ENCODE measurements at places on chromosomes 2 and 18.
A peak's percentile ranks its signal among the peaks of the same experiment; 100 is the strongest.

DNA sequence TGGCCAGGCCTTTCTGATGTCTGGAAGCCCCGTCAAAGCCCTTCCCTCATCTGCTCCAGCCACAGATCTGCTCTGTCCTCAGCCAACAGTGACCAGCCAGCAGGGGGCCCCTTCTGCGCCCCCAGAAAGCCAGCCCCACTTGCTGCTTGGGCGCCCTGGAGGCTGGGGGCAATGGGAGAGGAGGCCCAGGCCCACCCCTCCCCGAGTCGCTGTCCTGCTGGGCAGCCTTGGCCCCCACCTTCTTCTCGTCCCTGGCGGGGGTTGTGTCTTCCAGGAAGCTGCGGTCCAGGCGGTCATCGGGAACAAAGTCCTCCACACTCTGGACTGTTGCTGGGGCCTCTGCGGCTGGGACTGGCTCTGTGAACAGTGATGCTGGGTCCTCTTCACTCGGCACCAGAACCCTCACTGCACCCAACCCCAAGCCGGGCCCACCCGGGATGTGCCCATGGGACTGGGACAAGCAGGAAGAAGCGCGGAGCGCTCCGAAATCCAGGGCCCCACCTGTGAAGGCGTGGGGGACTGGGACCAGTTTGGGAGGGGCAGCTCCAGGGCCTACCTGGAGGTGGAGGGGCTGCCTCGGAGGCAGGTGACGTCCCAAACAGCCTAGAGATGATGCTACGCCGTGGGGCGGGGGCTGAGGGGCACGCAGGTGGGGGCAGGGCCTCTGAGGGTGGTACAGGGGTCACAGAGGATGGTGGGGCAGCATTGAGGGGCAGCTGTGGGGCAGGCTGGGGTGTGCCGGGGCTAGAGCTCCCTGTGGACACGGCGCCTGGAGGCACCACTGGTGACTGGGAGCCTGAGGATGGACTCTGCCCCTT is 257.6 kb downstream of the ANKRD30B start:
- no peak for DNase-seq

DNA sequence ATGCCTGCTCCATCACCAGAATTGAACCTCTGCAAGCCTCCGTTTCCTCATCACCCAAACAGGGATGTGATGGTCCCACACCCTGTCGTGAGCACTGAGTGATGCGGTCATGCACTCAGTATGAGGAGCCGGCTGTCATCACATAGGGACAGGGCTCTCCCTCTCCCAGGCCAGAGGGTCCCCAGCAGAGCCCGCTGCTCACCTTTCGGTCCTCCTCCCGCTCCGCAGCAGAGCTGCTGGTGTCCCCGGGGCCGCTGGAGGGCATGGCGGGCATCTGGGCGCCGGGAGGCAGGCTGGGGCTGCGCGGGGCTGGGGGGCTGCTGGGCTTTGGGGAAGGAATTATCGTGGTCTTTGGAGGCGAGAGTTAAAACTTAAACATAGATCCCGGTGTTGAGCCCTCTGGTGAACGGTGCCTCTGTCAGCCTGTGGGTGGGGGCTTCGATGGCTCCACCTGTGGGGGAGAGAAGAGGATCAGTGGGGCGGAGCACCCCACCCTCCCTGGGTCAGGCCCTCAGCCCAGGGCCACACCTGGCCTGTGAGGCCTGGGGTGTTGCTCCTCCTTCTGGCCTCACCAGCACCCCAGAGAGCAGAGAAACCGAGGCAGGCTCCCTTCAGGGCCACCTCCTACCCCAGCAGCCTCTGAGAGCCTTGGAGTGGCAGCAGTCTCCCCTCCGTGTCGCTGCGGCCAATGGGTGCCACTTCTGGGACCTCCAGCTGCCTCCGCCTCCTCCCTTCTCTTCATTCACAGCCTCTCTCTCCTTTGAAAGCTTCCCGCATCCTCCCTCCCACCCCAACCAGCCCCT is 27.8 kb downstream of the DNMT3A start:
- no peak for DNase-seq

DNA sequence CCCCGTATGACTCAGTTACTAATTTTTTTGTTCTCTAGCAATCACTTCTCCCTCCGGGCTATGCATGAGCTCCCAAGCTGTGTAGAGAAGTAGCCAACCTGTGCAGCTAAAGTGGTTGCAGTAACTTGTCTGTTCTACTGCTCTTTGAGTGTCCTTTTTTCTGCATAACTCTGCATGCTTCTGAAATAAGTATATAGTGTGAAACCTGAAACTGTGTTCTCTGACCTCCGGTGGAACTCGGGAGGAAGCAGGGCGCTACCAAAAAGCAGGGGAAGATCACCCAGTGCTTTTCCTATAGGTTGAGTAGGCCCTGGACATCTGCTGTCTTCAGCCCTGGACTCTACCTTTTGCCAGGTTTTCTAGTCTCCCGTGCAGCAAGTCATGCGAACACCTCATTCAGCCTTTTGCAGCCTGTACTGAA is 47.8 kb downstream of the PHLPP1 start:
- DNase-seq = peak; percentile 20

- no peak for DNase-seq
Observed at GRCh38 chr18:13551841-13552733, 174.3 kb downstream of the FAM210A start.

DNA sequence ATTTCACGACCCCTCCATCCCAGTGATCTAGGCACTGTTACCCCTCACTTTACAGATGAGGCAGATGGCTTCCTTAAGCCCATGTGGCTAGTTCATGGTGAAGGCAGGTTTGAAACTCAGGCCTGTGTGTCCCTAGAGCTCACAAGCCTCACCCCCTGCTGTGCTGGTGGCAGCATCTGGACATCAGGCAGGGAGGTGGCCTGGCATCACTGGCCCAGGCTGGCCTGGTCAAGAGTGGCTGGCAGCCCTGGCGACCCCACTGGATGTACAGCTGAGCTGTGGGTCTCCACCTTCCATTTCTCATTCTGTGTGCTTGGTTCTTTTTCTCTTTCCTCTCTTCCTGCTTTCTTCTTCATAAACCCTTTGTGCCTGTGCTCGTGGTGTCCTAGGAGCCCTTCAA is 56.3 kb downstream of the BOLA3 start:
- no peak for DNase-seq

- peak; percentile 74 for DNase-seq
Observed at GRCh38 chr2:185787227-185788145, 48.9 kb downstream of the FSIP2 start.

GRCh38 chr2:60331115-60331809 is 222.2 kb downstream of the BCL11A start:
- DNase-seq = no peak

DNA sequence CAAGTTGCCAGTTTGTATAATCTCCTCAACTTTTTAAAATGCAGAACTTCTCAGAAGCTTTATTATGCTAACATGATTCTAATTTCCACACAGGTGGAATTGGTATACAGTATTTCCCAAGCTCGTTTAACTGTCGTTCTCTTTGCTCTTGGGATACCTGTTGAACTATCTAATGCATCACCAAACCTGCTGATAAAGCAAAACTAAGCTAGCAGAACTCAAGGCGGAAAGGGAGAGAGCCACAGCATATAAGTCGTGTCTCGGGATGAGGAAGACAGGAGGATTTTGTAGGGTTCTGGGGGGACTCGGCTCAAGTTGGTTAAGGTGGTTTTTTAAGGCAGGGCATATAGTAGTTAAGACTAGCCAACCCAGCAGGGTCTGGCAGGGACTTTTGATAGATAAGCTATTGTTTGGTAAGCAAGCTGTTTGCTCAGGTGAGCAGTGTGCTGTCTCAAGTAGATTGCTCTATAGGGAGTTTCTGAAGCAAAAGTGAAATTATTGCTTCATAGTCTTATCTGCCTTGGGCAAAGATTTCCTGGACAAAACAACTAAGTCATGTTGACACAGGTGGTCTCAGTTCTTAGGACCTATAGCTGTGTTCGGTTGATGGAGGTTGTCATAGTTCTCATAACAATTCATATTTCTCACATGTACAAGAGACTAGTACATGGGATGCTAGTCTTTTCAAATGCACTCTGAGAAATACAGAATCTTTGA is 28.2 kb upstream of the CHRNA1 start:
- no peak for DNase-seq

- no peak for DNase-seq
Observed at GRCh38 chr2:81858998-81859397, 1554.4 kb upstream of the LRRTM1 start.

DNA sequence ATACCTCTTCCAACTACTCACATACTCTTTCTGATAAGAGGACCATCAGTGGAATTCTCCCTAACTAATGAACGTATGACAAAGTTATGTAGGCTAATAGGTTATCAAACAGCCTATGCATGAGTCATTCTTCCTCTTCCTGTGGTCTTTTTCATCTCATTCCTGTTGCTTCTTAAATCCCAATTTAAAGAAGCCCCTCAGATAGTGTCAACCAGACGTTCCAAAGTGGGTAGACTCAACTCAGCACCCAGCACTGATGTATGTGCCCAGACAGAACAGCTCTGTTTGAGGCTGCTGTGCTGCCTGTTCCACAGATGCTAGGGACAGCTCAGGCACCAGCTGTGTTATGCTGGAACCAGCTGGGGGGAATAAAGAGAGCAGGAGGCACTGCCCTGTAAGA is 52.6 kb downstream of the CXCR4 start:
- no peak for DNase-seq

GRCh38 chr2:43375746-43376522 is 149.5 kb upstream of the ZFP36L2 start:
- no peak for DNase-seq

GRCh38 chr2:186031229-186031628 is 292.6 kb downstream of the FSIP2 start:
- no peak for DNase-seq

GRCh38 chr2:222919841-222920526 is 59.1 kb downstream of the ACSL3 start:
- peak; percentile 97 for DNase-seq

DNA sequence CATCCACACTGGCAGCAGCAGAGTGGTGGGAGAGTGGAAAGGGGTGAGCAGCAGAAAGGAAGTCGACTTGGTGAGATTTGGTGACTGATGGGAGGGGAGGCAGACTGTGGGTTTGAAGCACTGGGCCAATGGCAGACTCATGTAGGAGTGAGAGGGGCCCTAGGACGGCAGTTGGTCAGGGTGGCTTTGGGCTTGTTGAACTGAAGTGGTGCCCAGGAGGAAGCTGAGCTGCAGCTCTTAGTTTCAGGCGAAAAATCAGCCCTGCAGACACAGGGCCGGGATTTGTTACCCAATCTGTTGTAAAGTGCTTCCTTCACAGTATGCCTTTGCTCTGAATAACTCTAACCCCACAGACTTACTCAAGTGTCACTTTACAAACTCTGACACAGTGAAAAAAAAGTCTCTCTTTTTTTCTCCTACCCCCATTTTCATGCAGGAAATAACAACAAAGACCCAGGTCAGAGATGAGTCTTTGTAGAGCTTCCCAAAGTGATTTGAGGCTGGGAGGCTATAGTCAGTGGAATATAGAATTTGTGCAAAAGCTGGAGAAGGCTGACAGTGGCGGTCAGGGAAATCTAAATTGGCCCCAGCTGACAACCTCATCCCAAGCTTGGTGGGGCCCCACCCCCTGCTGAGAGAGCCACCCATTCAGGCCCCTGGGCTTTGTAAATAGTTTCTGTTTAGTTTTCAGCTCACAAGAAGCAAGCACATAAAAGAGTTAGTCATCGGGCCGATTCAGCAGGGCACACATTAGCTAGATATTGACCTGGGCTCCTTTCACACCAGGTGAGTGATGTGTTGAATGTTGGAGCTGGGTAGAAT is 226.9 kb downstream of the VAPA start:
- DNase-seq = peak; percentile 47

DNA sequence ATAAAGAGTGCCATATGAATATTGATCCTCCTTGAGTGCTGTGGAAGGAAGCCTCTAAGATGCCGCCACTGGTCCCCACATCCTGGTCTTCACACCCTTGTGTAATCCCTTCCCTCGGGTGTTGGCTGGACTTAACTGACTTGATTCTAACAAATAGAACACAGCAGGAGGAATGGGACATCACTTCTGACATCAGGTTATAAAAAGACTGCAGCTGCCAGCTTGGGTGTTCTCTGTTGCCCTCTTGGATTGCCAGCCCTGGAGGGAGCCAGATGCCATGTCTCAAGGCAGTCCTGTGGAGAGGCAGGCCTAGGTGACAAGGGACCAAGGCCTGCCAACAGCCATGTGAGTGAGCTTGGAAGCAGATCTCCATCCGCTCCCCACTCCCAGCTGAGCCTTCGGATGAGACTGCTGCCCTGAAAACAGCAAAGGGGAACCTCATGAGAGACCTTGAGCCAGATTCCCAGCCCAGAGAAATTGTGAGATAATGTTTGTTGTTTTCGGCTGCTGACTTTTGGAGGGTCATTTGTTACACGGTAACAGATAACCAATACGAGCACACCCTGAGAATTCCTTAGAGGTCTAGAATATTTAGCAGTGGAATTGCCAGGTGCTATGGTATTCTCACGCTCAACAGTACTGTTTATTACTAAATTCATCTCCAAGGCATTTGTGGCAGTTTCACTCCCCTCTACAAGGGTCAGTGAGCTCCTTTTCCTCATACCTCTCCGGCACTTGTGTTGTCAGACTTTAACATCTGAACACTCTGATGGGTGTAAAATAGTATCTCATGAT is 32.5 kb downstream of the HPCAL1 start:
- DNase-seq = no peak

DNA sequence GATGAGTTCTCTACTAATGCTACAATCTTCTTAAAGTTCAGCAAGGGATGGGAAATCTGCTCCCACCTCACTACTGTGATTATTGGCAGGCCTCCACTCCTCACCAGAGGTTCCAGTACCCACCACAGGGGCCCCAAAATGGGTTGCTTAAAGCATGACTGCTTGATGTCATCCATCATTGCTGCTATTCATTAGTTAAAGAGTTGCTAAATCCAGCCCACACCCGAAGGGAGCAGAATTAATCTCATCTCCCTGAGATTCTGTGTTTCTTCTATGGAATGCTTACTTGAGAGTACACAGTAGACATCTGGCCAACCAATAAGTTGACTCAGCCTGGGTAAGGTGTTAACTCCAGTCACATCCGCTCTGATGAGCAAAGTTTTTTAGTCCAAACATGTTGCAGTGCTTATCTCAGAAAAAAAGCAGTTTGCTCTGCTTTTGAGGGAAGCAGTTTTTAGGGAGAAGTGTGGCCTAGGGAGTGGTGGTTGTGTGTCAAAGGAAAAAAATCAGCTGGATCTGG is 690.2 kb upstream of the POU3F3 start:
- DNase-seq = no peak

GRCh38 chr2:122156176-122156890 is 400.9 kb downstream of the TSN start:
- no peak for DNase-seq

GRCh38 chr2:1488181-1488671 is 75.0 kb downstream of the TPO start:
- no peak for DNase-seq

- DNase-seq = peak; percentile 62
Observed at GRCh38 chr2:68594674-68595492, 48.5 kb upstream of the PROKR1 start.

DNA sequence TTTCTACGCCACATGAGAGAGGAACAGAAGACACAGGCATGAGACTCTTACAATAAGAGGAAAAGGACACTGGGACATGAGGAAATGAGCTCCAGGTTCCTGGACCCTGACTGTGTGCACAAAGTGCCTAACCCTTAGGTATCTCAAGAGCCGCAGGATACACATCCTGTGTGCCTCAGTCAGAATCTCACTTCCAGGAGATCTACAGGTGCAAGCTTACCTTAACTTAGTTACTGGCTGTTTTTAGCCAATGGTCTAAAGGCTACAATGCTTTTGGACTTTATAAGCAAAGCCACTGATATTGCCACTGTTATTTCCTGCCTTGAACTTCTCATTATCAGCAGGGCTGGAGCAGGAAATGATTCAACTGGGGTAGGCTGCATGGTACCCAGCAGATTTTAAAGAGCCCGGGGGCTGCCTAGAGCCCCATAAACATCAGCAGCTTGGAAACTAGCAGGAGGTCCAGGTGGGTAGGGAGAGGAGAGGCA is 254.4 kb downstream of the ZNF521 start:
- peak; percentile 33 for DNase-seq

GRCh38 chr2:24822049-24822706 is 29.0 kb downstream of the CENPO start:
- no peak for DNase-seq
